ENCODE measurements at places on chromosomes 2 and 18.

DNA sequence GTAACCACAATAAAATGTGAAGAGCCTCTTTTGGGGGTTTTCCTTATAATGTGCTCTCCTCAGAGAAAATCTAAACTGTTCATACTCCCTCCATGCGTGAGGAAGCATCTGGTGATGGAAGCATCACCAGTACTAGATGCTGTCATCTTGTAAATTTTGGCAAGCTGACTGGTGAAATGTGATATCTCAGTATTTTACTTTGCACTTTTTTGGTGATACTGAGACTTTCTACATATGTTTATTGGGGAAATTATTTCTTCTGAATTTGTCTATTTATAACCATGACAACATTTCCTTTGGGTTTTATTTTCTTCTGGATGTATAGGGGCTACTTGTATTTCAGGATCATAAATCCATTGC is 95.9 kb upstream of the DLGAP1 start:
- DNase-seq: no peak

DNA sequence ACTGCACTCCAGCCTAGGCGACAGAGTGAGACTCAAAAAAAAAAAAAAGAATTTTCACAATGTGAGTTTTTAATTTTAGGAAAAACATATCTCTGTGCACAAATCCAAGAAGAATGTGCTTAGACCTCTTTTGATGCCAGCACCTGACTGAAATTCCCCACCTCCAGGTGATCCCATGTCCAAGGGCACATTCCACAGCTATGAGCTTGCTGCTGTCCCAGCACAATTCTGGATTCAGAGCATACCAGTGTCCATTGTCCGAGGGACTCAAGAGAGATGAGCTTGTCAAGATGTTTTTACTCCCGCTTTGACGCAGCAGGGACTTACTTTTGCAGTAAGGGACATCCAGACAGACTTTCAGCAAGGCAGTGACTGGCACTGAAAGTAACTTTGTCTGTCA is 489.1 kb upstream of the ACVR2A start:
- no peak for DNase-seq

GRCh38 chr2:127118038-127118437 is 11.1 kb upstream of the BIN1 start:
- no peak for DNase-seq

DNA sequence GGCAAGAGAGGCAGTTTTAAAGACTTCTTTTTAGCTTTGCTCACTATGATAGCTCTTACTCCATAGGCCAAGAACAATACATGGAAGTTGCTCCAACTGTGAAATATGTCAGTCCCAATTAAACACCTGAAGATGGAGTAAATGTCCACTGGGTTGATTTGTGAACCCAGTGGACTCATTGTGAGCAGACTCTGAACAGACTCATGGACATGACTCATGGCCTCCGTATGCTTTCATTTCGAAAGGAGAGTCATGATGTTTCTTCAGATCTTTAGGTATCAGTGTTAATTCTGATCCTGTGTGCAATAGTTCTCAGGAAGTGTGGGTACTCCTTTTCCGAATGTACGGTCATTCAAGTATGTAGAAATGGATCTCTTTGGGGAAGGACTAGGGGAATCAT is 5.4 kb upstream of the CWC22 start:
- no peak for DNase-seq

GRCh38 chr2:168814046-168814445 is 11.6 kb downstream of the NOSTRIN start:
- no peak for DNase-seq

GRCh38 chr2:11156396-11157075 is 1.3 kb downstream of the SLC66A3 start:
- no peak for DNase-seq

- no peak for DNase-seq
These were observed 93.3 kb downstream of the CDH20 start for GRCh38 chr18:61426492-61427053.

- no peak for DNase-seq
These were observed at the start of gene SERPINB10 for GRCh38 chr18:63907664-63908063. Gene SERPINB10 (plus strand): TSS chr18:63907958. CDS start chr18:63915511, 7,553 bp downstream.

GRCh38 chr2:69469375-69469774 is 32.1 kb upstream of the NFU1 start:
- DNase-seq: no peak

- DNase-seq: no peak
These were observed 20.1 kb downstream of the SERPINB12 start for GRCh38 chr18:63562284-63562683.

- DNase-seq: no peak
These were observed 38.7 kb downstream of the MAP4K4 start for GRCh38 chr2:101736233-101736632.

GRCh38 chr18:39555496-39555895 is 1989.9 kb upstream of the CELF4 start:
- DNase-seq: no peak

GRCh38 chr18:47422524-47422923 is 171.1 kb upstream of the SKOR2 start:
- DNase-seq: no peak

GRCh38 chr2:186614373-186614772 is 24.5 kb downstream of the ITGAV start:
- DNase-seq: no peak

DNA sequence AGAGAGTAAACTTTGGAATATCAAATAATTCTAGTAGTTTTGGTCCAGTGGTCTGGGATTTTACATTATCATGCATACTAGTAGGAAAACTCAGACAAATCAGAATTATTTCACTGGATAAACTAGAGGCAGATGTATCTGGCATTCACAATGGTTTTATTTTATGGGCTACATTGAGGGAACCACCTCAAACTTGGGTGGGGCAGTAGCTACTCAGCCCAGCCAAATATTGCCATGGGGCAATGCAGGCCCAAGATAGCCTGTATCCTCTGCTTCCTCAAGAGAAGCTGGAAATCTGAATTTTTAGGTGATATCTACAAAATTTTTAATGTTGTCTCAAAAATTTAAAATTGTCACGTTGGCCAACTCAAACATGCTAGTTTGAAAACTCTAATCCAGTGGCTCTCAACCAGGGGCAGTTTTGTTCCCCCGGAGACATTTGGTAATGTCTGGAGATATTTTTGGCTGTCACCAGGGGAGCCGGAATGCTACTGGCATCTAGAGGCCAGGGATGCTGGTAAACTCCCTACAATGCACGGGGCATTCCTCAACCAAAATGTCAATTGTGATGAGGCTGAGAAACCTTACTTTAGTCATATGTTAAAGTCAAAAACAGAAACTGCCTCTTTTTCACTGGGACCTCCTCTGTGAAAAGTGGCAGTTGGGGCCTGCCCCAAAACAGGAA is 172.8 kb upstream of the SPRED2 start:
- no peak for DNase-seq

GRCh38 chr2:63484481-63484880 is 103.8 kb downstream of the WDPCP start:
- DNase-seq: no peak

DNA sequence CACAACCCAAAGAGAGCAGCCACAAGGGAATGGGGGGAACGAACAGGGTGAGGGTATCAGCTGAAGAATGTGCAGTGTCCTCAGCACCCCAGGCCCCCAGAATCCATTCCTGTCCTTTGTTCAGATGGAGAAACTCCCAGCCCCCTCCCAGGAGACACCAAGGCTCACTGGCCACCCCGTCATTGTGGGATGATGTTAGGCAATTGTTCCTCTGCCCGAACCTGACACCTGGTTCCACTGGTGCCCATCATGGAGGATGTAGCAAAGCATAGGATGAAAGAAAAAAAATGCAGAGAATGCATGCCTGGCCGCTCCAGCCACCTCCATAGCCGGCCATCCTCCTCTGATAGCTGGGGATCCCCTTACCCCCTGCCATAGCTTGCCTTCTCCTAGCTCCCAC is 197.3 kb upstream of the TWIST2 start:
- DNase-seq: peak; percentile 22

DNA sequence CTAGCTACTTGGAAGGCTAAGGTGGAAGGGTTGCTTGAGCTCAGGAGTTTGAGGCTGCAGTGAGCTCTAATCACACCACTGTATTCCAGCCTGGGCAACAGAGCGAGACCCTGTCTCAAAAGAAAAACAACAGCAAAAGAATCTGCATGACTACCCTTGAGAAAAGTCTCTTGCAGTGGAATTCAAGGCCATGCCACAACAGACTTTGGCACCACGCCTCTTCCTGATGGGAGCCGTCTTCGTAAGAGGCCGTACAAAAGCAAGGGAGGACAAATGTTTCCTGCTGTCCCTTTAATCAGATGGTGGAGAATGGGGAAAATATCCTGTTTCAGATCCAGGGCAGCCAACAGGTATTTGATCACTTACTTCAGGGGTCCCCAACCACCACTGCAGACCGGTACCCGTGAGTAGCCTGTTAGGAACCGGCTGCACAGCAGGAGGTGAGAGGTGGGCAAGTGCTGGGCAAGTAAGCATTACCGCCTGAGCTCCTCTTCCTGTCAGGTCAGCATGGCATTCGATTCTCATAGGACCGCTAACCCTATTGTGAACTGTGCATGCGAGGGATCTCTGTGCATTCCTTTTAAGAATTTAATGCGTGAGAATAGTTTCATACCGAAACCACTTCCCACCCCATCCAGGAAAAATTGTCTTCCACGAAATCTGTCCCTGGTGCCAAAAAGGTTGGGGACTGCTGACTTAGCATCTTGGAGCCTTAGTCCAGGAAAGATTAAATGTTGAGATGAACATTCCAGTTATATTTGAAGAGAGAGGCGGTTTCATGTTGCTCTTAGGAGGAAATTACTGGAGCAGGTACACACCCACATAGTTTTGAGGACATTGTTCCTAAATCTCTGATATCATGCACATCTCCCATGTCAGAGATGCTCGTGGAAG is 94.4 kb upstream of the XPO1 start:
- no peak for DNase-seq

DNA sequence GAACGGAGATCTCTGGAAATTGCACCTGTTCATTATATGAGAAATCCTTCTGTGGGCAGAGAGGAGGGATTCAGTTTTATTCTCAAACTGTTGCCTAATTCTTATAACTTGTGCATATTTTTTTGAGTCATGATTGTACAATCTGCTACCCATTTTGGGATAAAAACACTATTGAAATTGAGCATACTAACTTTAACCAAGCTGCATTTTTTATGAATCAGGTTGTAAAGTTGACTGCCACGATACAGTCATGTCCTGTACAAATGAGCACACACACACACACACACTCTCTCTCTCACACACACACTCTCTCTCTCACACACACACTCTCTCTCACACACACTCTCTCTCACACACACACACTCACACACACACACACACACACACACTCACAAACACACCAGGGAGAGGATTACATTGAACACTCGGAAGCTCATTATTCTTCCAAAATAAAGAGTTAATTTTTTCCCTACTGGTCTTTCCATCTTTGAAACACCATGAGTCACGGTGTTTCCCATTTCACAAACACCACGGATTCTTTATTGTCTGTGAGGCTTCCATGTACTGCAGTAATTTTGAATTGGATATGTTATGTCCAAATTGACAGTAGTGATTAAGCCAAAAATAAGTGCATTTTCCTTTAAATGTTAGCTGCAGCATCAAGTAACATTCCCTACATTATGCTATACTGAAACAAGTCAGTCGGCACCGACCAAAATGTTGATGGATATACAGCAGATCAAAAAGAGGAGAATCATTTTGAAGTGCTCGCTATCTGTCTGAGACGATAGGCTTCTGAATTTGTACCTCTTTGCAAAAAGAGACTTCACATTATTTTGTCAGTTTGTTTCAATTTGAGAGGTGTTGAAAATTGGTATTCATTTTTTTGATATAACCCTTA is 216.9 kb downstream of the ARHGAP15 start:
- no peak for DNase-seq

Measured in ecto neural progenitor cell (in vitro differentiated cells).